ENCODE measurements at places on chromosomes 12 and 14.

DNA sequence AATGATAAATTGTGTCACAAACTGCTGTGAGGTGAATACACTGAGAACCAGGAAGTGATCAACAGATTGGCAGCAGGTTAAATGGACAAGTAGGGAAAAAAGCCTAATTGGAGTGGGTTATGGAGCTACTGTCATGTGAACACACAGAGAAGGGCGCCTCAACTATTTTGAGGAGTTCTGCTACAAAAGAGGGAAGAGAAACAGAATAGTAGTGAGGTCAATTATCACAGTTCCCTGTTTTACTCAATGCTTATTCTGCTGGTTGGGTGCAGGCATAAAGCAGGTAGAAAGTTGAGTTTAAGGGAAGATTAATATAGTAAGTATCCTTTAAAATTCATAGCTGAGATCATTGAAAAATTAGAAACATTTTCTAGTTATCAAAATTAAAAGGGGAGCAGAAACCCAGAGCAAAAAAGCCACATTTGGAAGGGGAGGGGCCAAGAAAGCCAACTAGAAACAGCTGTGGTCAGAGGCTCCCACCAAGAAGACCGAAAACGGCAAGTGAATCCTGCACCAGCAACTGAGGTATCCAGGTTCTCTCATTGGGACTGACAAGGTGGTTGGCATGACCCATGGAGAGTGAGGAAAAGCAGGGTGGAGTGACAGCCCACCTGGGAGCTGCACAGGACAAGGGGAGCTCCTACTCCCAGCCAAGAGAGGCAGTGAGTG lies 105.7 kb downstream of the ZC3H14 start:
- no peak for DNase-seq

- no peak for DNase-seq
Measured at GRCh38 chr12:112998987-112999767, 20.9 kb downstream of the OAS2 start.

DNA sequence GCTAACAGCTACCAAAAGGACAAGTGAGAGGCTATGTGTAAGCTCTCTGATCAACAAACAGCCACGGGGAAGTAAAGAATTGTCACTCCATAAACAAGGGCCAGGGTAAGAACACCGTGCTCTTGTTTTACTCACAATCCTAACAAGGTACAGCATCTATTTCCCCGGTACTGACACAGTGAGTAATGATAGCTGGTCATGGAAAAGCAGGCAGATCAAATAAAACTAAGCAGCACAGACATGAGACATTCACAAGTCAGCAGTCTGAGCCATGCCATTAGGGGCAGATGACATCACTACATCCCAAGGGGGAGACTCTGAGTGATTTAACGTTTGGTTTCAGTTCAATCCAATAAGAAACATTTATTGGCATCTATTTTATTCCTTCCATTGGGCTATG lies 54.4 kb downstream of the ARL6IP4 start:
- peak; percentile 35 for DNase-seq

- no peak for DNase-seq
Measured at GRCh38 chr14:68929623-68930307, 49.3 kb downstream of the ACTN1 start.

GRCh38 chr12:12592930-12593329 lies 18.7 kb upstream of the CREBL2 start:
- no peak for DNase-seq

- no peak for DNase-seq
Measured at GRCh38 chr12:105461271-105461943, 130.9 kb downstream of the C12orf75 start.

GRCh38 chr14:95889236-95889979 lies 12.8 kb downstream of the TUNAR start:
- no peak for DNase-seq

DNA sequence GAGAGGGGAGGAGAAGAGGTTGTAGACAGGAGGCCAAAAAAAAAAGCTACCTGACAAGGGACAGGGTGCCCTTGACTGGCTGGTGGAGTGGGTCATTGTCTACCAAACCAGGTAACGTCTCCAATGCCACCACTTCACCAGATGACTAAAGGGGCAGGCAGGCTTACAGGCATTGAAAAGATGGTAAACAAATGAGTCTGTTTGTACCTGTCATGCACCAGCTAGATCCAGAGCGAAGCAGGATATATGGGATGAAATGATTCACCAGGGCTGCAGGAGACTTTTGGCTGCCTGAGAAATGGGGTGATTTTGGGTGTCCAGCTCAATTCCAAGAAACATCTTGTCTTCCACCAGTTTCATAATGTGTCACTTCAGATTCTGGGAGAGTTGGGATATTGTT lies 4.0 kb downstream of the C12orf54 start:
- no peak for DNase-seq

GRCh38 chr14:37616853-37617252 lies 21.4 kb downstream of the TTC6 start:
- no peak for DNase-seq

DNA sequence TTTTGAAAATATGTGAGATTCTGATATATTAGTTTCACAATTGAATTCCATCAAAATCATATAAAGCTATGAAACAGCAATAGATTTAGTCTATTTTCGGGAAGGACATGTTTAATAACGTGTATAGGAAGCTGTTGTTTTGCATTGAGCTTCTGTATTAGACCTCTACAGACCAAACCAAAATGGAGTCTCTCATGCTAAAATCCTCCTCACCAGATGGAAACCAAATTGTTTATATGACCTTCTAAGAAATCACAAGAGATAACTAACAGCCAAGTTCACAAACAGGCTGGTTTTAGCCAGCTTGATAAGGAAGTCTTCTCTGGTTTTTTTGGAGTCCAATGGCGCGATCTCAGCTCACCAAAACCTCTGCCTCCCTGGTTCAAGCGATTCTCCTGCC lies 23.9 kb downstream of the L2HGDH start:
- DNase-seq: no peak

DNA sequence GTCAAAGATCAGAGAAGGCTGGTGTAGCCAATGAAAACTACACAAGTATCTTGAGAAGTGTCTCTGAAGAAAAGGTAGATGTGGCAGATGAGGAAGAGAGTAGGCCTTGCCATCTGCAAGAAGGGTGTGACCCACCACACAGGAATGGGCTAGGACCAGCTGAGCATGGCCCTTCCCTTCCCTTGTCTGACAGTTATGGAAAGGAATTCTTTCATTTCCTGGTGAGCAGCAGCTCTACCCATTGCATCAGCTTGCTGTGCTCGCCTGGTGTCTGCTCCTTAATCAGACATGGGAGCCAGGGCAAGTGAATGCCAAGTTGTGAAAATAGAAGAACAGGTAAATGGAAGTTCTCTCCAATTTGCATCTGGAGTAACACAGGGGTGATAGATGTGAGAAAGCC lies 145.2 kb upstream of the KRR1 start:
- peak; percentile 67 for DNase-seq

- no peak for DNase-seq
Measured at GRCh38 chr12:130339951-130340350, 2.3 kb downstream of the PIWIL1 start.

DNA sequence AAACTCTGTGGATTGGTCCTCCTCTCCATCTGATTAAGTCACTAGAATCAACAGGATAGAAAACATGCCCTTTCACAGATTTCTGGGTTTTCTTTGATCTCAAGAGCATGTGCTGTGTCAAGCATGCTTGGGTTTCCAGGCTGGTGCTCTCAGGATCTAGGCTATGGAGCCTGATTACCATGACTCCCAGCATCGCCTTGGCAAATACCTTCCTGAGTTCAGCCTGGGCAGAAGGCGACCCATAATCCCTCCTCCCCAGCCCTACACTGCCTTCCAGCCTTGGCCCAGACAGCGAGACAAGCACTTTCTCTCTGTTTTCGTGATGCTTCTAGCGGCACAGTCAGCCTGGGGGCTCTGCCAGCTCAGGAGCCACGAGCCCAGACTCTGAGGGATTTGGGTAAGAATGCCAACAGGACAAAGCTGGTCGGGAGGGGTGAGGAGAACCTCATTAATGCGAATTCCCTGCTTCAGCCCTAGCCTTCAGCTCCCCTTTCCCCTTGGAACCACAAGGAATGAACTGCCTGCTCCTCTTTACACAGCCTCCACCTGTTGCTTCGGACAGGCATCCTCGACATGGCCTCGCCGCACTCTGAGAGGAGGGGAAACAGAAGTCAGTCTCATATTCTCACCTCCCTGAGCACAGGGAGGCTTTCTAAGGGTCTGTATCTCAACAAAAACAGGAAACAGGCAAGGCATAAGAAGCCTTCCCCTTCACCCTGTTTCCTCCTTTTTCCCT lies 227.1 kb downstream of the MSRB3 start:
- no peak for DNase-seq

GRCh38 chr12:51334764-51335163 lies 10.8 kb upstream of the BIN2 start:
- DNase-seq: no peak

DNA sequence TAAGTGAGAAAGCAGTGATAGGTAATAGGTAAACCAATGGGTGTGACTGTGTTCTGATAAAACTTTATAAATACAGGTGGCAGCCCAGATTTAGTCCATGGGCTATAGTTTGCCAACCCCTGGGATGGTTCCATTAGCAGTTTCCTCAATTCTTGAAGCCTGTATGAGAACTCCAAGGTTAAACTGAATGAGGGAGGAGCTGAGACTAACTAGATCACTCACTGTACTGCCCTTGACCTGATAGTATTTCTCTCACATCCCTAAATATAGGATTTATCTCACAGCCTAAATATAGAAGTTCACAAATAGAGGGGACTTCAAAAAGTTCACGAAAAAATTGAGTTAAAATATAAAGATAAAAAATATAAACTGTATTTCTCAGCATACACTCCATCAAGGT lies 439.6 kb upstream of the CCDC196 start:
- DNase-seq: no peak

DNA sequence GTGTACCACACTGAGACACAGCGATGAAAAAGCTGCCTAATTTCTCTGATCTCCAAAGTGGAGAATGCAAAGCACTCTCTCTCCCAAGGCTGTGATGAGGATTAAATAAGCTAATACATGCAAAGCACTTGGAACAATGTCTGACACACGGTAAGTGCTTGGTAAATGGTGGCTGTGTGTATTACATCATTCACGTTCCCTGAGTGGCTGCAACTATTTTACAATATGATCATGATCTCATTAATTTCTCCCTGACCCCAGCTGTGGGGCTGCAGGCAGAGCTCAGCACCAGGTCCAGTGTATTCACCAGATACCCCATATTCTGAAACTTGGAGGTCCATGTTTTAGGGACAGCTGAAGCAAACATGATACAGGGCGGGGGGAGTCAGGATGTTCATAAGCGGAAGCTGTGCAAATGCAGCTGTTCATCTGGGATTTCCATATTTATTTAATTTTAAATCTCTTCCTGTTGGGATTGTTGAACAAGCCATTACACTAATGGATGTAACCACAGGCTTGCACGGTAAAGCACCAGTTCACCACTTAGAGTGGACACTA lies 106.4 kb downstream of the CCDC60 start:
- DNase-seq: no peak

GRCh38 chr12:133130808-133131128 lies 341 bp downstream of the ZNF10 start:
- no peak for DNase-seq

DNA sequence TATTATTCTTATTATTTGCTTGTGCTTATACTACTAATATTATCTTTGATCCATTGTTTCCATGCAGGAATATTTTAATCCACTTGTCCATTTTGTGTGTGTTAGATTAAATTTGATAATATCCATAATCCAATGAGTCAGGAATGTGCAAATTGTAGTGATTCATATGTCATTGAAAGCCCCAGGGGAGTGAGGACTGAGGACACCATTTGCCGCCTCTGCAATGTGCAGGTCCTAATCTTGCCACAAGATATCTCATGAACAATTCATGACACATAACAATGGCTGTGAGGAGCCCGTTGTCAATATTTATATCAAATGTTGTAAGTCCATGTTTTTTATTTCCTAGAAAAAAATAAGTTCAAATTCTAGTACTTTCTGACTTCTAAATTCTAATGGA lies 250.5 kb downstream of the ZFP36L1 start:
- no peak for DNase-seq

DNA sequence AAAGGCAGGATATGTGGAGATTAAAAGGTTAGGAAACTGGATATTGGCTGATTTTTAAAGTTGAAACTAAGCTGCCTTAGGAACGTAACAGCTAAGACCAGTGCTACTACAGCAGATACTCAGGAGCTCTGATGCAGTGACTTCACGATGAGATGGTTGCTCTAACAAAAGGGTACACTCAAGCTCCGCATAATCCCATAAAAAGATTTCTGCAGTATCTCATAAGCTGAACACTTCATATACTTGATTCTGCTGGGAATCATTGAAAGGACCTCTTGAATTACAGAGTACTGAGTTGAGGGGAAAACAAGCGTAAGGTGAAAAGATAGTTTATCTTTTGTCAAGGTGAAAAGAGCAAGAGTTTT lies 3.7 kb downstream of the RNF10 start:
- no peak for DNase-seq

DNA sequence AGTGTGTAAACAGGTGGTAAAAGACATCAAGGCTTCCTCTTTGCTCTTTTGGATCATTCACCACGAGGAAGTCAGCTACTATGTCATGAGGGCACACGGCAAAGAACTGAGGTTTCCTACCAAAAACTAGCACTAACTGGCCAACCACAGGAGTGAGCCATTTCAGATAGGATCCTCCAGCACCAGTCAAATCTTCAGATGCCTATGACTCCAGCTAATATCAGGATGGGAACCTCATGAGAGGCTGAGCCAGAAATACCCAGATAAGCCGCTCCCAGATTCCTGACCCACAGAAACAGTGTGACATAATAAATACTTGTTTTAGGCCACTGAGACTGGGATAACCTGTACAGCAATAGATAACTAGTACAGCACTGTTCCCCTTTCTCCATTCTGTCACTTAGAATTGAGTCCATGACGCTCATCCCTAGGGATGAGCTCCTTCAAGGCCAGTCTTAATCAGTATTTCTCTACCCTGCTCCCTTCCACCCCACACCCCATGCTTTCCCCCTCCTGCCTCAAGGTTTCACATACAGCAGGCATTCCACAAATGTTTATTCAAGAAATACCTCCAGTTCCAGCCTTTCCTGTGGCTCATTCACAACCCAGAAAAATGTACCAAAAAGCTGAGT lies 68.4 kb downstream of the PPM1H start:
- peak; percentile 40 for DNase-seq

GRCh38 chr12:56205445-56205844 lies 16.2 kb upstream of the SMARCC2 start:
- no peak for DNase-seq

GRCh38 chr12:82325540-82326336 lies 32.4 kb downstream of the CCDC59 start:
- no peak for DNase-seq

DNA sequence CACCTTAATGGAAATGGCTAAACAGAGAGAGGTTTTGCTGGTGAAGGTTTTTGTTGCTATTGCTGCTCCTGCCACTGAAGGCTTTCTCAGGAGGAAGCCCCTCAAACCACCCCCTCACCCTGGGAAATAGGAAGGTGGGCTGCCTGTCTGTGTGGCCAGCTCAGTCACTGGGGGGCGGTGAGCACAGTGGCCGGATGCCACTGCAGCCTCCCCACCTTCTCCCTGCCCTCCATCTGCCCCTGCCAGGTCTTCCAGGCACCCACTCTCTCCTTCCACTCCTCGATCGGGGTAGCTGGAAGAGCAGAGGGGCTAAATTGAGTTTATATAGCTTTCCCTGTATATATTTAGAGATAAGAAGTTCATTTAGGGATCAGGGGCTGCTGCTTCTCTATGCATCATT lies 80.8 kb downstream of the PAPOLA start:
- DNase-seq: no peak

- no peak for DNase-seq
Measured at GRCh38 chr12:55652352-55652751, 15.7 kb downstream of the OR10P1 start.

Data from fibroblast of gingiva (primary cell).